ENCODE measurements at places on chromosomes 11 and 22.

- DNase-seq = no peak
Measured at GRCh38 chr22:27561286-27561904, 240.2 kb downstream of the MN1 start.

DNA sequence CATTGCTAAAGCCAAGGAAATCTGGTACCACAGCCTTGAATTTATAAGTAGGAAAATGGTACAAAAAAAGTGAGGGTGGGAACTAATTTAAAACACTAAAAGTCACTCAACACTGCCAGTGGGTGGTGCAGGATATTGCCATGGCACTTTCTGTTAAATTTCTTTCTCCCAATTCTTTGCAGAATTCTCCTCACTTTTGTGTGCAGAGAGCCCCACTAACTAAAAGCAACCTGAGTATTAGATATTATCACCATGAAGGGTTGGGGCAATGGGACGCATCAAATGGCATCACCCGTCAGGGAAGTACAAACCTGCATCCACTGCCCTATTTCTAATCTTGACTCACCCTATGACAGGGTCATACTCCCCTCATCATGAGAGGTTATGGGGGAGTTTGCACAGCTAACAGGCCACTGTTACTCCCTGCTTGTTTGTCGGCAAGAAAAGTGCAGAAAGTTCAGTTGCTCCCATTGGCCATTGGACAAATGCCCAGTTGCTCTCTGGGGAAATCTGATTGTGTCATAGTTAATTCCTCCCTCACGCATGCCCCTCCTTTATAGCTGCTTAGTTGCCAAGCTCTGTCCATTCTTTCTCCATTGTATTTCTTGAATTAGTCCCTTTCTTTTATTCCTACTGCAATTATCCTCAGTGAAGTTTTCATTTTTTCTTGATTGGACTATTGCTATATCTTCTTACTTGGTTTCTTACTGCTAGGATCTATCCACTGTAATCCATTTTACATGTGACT is 93.8 kb upstream of the BLID start:
- no peak for DNase-seq

DNA sequence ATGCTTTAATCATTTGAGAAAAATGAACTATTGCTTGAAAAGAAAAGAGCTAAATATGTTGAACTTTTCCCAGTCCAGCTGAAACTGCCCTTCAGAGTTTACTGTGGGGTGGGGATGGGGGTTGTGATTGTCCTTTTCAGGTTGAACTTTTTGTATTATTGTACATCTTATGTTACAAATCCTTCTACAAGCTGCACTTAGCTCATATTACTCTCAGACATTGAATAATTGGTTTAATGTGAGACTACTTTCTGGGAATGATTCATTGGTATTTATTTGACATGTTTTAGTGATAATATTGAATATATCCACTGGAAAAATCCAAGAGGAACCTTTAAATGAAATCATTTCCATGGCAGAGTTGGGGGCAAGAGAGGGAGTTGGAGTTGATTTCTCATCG is 84.9 kb downstream of the ATXN10 start:
- DNase-seq = no peak

DNA sequence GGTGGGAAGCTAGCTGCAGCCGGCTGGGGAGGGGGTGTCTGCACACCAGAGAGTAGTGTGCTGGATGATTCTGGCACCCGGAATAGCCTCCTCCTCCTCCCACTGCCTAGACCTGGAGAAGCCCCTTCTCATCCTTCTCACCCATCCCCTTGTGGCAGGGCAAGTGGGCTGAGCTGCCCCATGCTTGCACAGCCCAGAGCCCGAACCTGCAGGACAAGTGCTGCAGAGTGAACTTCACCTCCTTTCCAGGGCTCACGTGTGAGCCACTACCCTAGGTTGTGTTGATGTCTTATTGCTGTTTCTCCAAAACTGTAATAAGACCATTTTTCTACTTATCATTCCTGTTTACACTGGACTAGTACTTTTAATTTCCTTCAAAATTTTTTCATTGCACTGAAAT is 56.1 kb upstream of the GLYATL1B start:
- no peak for DNase-seq

DNA sequence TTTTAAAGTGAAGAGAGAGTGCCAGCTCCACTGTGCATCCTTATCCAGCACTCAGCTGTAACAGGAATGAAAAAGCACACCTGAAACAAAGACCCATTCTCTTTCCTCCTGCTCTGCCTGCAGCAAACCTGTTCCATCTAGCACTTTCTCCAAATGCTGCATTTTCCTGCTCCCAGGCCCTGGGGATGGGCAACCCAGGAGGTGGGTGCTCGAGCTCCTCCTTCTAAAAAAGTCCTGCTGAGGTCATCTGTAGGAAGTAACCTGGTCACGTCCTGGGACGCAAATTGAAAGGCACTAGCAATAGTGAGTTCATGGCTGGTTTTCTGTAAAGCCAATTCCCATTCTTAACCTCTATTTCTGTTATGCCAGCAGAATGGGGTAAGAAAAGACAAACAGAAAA is 173.7 kb downstream of the MAML2 start:
- DNase-seq = no peak

- DNase-seq = no peak
Measured at GRCh38 chr11:2689651-2690575, 9.9 kb downstream of the KCNQ1OT1 start.

DNA sequence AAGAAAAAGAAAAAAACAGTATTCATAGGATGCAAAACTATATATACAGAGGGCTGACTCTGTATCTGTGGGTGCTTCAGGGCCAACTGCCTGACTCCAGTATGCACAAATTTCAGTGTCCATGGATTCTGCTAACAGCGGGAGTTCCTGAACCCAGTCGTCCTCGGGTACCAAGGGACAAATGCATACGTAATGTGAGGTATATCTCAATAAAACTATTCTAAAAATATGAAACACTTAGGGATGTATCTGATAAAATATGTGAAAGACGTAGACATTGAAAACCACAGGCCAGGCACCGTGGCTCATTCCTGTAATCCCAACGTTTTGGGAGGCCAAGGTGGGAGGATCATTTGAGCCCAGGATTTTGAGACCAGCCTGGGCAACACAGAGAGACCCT is 13.9 kb upstream of the COMT start:
- no peak for DNase-seq
